Stimulated activated CD8-positive, alpha-beta memory T cell treated with anti-CD3 and anti-CD28 coated beads, Interleukin-4, amount 100 ng/mL, for 4 hours (primary cell): ENCODE measurements at places on chromosomes 12 and 14.

GRCh38 chr12:65941388-65941787 lies 117.1 kb downstream of the HMGA2 start:
- no peak for DNase-seq

- DNase-seq, result no peak
Measured at GRCh38 chr12:26982866-26983265, 31.3 kb downstream of the TM7SF3 start.

GRCh38 chr12:107282628-107283027 lies 189.3 kb upstream of the CRY1 start:
- DNase-seq, result no peak

DNA sequence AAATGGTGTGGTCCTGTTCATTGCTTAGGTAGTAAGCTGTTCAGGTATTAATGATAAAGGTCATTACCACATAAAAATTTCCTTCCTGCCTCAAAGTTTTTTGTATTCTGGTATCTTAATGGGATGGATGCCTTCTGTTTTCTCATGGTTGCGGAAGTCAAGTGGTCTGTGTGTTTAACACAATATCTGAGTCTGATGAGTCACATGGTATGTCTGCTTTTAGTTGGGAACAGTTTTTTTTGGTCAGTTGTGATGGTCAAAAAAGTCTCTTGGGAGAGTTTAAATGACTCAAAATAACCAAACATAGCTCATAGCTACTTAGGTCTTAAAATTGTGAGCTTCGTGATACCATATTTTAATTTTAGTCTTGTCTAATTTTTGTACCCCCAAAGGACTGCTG lies 40.7 kb downstream of the STK38L start:
- no peak for DNase-seq

DNA sequence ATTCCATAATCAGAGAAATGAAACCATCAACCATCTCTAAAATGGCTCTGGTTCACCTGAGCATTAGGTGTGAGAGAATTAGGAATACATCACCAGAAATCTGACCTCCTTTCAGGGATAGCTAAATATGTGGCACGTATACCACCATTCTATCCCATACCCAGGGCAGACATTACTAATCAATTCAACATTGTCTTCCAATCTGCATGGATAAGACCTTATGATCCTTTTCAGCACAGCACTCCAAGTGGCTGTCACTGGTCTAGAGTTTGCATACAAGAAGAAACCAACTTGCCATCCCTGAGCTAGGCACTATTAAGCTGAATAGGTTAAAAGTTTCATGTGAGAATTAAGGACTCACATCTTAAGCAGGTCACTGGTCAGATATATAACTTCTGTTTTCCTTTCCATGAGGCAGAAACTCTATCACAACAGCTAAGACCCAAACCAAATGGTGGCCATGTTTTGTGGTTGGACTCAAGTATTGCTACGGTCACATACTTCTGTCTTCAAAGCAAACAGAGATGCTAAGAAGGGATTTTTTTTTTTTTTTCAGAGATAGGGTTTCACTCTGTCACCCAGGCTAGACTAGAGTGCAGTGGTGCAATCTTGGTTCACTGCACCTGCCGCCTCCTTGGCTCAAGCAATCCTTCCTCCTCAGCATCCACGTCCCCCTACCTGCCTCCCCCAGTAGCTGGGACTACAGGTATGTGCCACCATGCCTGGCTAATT lies 249.0 kb downstream of the DPF3 start:
- no peak for DNase-seq

GRCh38 chr12:102479099-102479885 lies 1.1 kb downstream of the IGF1 start:
- DNase-seq, result no peak

GRCh38 chr12:6867413-6868210 lies at the start of gene TPI1:
TSS of gene TPI1 (plus strand) at chr12:6867531. CDS start at chr12:6867567, 36 bp downstream.
- no peak for DNase-seq

DNA sequence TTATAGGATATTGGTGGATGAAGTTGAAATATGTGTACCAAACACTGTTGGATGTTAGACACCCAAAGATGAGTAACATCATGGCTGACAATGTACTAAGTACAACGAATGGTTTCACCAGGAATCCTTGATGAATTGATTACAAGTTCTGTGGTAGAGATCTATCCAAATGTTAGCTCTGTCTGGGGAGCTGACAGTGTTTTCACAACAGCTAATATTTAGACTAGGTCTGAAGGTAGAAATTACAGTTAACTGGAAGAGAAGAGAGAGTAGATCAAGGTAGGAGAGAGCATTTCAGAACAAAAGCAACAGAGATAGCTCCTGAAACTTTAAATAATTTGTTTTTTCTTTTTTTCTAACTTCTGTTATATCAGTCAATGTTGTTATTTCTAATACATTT lies 44.9 kb downstream of the DERA start:
- DNase-seq, result no peak

DNA sequence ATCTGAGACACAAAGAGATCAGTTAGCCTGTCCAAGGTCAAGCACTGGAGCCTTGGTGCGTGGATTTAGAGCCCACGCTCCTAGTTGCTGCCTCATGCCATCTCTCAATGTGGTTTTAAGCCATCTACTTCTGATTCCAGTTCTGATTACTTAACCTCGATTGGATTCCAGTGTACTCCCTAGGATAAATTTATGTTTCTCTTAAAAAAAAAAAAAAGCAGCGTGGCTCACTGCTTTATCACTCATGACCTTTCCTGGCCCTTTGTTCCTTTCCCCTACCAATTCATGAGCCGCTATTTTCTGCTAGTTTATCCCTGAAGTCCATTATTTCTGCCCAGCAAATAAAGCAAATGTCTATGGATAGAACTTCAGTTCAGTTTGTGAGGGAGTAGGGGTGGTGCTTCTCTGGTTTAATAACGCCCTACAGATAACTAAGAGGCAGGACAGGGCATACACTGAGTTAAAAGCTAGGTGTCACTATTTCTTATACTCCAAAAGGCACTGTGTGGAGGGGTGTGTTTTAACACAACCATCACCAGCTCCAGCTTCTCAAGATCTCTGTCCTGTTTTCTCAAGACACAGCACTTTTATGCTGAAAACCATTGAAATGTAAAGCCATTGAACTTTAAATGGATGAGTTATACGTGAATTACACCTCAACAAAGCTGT lies 9.8 kb upstream of the PARP11 start:
- no peak for DNase-seq

GRCh38 chr12:52198454-52199215 lies 6.8 kb upstream of the KRT80 start:
- no peak for DNase-seq

- DNase-seq, result no peak
Measured at GRCh38 chr14:99744199-99744872, 48.9 kb upstream of the EML1 start.

DNA sequence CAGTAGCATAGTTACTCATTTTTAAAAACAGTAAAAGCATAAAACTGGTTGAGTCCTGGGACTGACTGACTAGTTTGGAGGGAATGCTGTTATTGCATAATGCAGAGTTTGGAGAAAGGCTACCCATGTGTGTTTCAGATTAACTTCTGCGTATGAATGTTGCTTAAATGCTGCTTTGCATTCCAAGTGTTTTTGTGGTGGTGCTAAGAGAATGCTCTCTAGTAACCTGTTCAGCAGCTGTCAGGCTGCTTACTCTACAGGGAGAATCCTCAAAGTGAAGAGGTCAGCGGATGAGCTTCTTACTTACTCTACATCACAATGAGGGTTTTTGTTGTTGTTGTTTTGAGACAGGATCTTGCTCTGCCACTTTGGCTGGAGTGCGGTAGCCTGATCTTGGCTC lies 4.3 kb downstream of the DLST start:
- no peak for DNase-seq

GRCh38 chr14:104576232-104576969 lies 3.2 kb upstream of the C14orf180 start:
- no peak for DNase-seq

- DNase-seq, result no peak
Measured at GRCh38 chr14:61281948-61282275, 774 bp upstream of the TMEM30B start.

GRCh38 chr14:95993768-95994592 lies 45.2 kb upstream of the C14orf132 start:
- DNase-seq, result no peak

DNA sequence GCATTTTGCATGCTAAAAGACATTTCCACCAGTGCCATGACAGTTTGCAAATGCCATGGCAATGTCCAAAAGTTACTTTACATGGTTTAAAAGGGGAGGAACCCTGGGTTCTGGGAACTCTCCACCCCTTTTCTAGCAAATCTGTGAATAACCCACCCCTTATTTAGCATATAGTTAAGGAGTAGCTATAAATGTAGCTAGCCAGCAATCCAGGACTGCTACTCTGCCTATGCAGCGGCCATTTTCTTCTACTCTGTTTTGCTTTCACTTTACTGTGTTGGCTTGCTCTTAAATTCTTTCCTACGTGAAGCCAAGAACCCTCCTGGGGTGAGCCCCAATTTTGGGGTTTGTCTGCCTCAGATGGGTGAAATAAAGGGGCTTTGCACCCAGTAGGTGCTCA lies 141.0 kb downstream of the PTPN11 start:
- DNase-seq, result no peak

GRCh38 chr14:26925876-26926584 lies 328.2 kb upstream of the NOVA1 start:
- no peak for DNase-seq

DNA sequence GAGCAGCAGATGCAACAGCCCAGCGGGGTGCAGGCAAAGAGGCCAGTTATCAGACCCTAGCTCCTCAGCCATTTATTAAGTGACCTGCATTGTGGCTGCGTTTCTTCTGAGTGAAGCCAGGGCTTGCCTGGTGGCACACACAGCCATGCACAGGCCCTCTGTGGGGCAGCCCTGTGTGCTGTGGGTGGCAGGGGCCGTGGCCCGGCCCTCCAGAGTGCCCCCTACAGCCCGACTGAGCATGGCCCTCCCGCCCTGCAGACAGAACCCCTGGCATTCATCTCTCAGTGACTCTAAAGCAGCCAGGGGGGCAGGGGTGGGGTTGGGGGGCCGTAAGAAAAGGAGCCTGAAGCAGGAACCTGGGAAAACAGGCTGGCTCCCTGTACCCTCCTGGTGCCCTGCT lies 226.0 kb upstream of the PWP1 start:
- no peak for DNase-seq

- DNase-seq, result no peak
Measured at GRCh38 chr14:65159281-65160062, 57.2 kb upstream of the MAX start.

GRCh38 chr12:51838762-51839161 lies 9.8 kb downstream of the FIGNL2 start:
- DNase-seq, result no peak

- no peak for DNase-seq
Measured at GRCh38 chr12:52663420-52663819, 11.4 kb upstream of the KRT2 start.

- no peak for DNase-seq
Measured at GRCh38 chr12:93857991-93858447, 180.8 kb downstream of the CRADD start.

GRCh38 chr14:57979376-57980048 lies 113.6 kb upstream of the SLC35F4 start:
- DNase-seq, result no peak

DNA sequence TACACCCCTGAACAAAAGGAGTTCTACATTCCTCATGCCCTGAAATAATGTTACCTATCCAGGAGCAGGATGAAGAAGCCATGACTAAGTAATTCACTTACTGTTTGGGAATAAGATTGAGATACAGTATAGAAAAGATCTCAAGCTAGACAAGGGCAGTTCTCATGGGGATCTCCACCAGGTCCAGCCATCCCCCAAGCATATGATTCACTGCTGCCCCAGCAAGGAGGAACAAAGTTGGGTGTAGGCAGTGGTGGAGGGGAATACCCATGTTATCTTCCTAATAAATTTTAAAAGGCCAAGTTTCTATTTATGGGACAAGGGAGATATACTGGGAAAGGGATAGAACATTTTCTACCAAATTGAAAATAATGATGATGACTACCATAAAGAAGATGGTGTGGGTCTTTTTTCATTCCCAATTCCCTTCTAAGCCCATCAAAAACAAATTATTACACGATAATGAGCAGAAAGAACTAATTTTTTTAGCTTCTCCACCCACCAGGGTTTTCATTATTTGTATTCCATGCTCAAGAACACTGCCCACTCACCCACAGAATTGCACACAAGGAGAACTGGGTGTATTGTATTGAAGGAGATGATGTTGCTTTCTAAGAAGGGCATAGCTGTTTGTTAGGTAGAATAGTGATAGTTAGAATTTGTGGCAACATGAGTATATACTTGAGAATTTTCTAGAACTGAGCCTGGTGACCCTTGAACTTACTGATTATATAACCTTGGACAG lies 204.6 kb downstream of the BTG1 start:
- DNase-seq, result no peak

DNA sequence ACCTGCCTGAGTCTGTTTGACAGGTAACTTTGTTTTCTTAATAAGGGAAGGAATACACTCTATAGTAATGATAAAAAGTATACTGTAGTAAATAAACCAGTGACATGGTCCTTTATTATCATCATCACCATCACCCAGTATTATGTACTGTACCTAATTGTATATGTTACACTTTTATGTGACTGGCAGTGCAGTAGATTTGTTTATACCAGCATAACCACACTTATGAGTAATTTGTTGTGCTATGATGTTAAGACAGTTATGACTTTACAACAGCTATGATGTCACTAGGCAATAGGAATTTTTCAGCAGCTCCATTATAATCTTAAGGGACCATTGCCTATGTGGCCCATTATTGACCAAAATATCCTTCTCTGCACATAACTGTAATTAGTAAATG lies 155.0 kb downstream of the NUBPL start:
- no peak for DNase-seq

- DNase-seq, result no peak
Measured at GRCh38 chr12:92971859-92972524, 42.9 kb upstream of the EEA1 start.

DNA sequence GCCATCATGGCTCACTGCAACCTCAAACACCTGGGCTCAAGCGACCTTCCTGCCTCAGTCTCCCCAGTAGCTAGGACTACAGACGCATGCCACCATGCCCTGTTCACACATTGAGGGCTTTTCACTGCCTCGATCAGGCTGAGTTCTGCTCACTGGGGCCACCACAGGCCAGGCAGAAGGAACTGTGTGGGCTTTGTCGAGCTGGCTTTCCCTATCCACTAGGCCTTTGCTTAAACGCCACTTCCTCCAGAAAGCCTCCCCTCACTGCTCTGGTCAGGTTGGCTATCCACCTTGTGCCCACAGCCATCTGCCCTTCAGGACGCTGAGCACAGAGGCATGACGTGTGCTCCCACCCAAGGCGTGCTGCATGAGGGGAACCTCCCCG lies 45.2 kb downstream of the MLXIP start:
- no peak for DNase-seq

GRCh38 chr12:19042221-19042620 lies 87.3 kb upstream of the PLEKHA5 start:
- no peak for DNase-seq

DNA sequence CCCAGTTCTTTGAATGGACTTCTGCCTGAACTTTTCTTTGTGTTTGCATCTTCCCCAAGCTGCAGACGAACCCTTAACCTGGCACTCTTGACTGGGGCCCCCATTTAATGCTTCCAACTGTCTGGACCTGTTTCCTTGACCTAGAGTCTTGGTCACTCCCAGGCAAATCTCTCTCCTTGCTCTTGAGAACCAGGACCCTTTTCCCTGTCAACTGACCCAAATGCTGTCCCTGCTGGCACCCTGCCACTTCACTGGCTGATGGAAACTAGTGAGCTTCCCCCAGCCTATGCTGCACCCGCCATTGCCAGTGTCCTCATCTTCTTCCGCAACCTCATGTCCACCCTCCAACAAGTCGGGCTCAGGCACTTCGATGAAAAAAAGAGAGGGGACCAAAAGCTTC lies 79.5 kb downstream of the PRIMA1 start:
- DNase-seq, result no peak
